Neuronal stem cell (in vitro differentiated cells): ENCODE measurements at places on chromosomes 4 and X.

GRCh38 chr4:141465171-141465570 is 171.2 kb upstream of the IL15 start:
- no peaks in the 10 kb centered on the region for H3K36me3 ChIP-seq
- DNase-seq: no peak
- no peaks in the 10 kb centered on the region for H3K4me1 ChIP-seq
- no peak overlapping the region for H3K4me3 ChIP-seq
- no peak overlapping the region for H3K27ac ChIP-seq

- no peak for DNase-seq
- H3K27ac ChIP-seq: no peak overlapping the region
- H3K4me1 ChIP-seq: no peaks in the 10 kb centered on the region
- H3K27me3 ChIP-seq: no peaks in the 10 kb centered on the region
Measured at GRCh38 chr4:69167300-69167699, 47.2 kb downstream of the UGT2B11 start.

DNA sequence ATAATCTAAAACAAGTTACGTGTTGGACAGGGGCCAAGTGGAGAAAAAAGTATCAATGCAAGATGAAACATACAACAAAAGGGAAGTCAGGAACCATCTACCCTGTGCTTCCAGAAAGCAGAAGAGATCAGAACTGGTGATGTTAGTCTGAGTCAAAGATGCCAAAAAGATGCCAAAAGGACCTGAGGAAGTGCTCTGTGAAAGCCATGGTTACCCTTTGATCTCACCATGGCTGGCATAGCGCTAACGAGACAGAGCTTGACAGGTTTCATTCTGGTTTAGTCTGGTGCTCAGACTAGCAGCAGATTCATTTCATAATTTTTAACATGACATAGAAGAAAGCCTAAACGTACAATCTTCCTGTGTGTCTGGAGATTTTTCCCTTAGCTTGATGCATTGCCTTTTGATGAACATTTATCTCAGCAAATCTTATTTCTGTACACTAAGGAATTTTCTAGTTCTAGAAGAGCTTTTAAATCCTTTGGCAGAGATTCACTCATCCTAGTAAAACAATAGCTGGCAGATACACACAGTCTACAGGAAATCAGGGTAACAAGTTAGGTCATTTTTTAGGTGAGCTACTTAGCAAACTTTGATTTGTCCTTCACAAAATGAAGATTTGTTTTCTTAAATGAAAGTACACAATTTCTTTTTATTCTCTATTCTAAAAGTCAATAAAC is 87.7 kb downstream of the COL25A1 start:
- no peaks in the 10 kb centered on the region for H3K27me3 ChIP-seq
- H3K4me3 ChIP-seq: no peak overlapping the region
- no peak overlapping the region for H3K27ac ChIP-seq
- no peak for DNase-seq

- H3K4me1 ChIP-seq: no peaks in the 10 kb centered on the region
- DNase-seq: no peak
- H3K27ac ChIP-seq: no peak overlapping the region
- no peaks in the 10 kb centered on the region for H3K27me3 ChIP-seq
- H3K4me3 ChIP-seq: no peak overlapping the region
- no peaks in the 10 kb centered on the region for H3K36me3 ChIP-seq
Measured at GRCh38 chr4:36399762-36400353, 118.4 kb downstream of the DTHD1 start.

DNA sequence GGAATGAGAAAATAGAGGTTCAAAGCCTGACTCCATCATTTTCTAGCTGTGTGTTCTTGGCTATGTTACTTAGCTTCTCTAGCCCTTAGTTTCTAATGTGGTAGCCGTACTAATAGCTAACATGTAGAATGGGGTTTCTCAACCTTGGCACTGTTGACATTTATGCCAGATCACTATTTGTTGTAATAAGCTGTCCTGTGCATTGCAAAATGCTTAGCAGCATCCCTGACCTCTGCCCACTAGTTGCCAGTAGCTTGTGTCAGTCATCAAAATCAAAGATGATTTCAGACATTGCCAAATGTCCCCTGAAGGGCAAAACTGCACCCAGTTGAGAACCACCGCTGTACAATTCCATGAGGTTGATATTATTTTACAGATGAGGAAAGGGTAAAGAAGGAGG is 18.3 kb upstream of the ADAMTS3 start:
- H3K27ac ChIP-seq: no peak overlapping the region
- no peaks in the 10 kb centered on the region for H3K27me3 ChIP-seq
- peaks cover 12% of the 10 kb centered on the region for H3K4me1 ChIP-seq
- no peak for DNase-seq

GRCh38 chr4:126086041-126086440 is 771.3 kb downstream of the FAT4 start:
- no peak for DNase-seq
- H3K4me3 ChIP-seq: no peak overlapping the region
- no peaks in the 10 kb centered on the region for H3K4me1 ChIP-seq
- no peaks in the 10 kb centered on the region for H3K27me3 ChIP-seq
- no peaks in the 10 kb centered on the region for H3K36me3 ChIP-seq
- H3K27ac ChIP-seq: no peak overlapping the region

- no peaks in the 10 kb centered on the region for H3K27me3 ChIP-seq
- DNase-seq: no peak
- H3K4me3 ChIP-seq: no peak overlapping the region
- no peaks in the 10 kb centered on the region for H3K36me3 ChIP-seq
- H3K4me1 ChIP-seq: peaks cover 3% of the 10 kb centered on the region
Measured at GRCh38 chrX:108299101-108299591, 139.1 kb downstream of the COL4A6 start.

DNA sequence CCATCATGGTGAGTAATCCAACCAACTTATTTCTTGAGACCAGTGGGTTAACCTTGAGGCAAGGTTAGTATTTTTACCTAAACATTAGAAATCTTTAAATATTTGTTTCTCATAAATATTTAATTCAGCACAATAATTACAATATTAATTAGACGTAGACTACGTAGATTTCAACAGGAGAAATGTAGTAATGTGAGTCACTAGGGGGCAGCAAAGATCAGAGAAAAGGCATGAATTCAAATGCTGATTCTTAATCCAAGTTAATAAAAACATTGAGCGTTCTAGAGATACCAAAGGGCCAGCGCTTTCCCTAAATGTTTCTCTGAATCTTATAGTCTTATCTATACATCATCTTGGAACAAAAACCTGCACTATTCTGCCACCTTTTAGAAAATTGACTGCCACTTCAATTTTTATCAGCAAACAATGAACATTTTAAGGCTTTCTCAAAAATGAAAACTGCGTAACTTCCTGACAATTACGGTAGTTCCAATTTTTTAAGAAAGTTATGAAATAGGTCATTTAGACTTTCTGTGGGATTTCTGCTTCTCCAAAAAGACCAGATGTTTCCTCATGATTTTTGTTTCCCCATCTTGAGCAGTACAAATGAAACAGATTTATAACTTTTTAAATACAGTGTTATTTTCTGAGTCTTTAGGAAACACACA is 180.7 kb downstream of the GASK1B start:
- peak; percentile 58 for DNase-seq
- H3K4me1 ChIP-seq: peaks cover 2% of the 10 kb centered on the region
- no peak overlapping the region for H3K4me3 ChIP-seq
- H3K36me3 ChIP-seq: no peaks in the 10 kb centered on the region
- H3K27me3 ChIP-seq: no peaks in the 10 kb centered on the region
- no peak overlapping the region for H3K27ac ChIP-seq
